ENCODE measurements at places on chromosomes 3 and 15.

DNA sequence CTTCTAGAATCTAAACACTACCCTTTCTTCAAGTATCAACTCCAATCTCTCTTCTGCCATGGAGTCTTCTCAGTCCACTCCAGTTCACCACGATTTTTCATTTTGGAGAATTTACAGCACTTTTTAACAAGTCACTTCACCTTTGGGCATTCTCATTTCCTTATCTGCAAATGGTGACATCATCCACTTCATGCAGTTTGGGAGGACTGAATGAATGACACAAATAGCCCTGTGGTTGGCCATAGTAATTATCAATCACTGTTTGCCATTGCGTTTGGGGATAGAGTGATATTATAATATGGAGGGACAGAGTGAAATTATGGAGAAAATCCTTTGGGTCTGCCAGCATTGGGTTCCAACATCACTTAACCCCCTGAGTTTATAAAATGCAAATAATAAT is 38.0 kb upstream of the TM4SF1 start:
- DNase-seq: no peak

DNA sequence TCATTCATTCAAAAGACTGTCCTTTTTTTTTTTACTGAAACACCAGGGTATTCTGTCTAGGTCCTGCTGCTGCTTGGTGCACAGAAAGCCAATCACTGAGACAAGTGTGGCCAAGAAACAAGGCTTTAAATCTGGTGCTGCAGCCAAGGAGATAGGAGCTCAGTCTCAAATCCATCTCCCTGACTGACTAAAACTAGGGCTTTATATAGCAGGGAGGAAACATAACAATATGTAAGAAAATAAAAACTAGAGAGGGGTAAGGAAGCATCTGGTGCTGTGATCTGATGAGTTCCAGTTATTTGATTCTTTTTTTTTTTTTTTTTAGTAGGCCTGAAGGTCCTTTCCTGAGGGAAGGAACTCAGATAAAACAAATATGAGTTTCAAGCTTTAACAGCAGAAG is 139.8 kb downstream of the ATG7 start:
- DNase-seq: no peak

DNA sequence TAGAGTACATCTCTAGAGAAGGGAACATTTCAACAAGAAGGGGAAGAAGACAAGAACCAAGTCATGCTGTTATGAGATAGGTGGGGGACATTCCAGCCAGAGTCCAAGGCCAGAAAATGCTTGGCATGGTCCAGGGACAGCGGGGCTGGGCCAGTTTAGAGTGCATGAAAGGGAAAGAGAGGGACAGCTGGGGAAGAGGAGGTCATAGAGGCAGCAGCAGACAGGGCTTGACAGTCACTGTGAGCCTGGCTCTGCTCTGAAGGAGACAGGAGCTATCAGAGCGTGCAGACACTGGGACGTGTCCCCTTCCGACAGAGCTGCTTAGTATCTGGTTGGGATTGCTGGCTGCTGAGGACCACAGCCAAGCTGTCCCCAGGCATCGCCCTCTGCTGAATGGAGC is 35.7 kb upstream of the PRR20G start:
- no peak for DNase-seq

- no peak for DNase-seq
Measured at GRCh38 chr15:31197497-31198414, 96.2 kb upstream of the TRPM1 start.

DNA sequence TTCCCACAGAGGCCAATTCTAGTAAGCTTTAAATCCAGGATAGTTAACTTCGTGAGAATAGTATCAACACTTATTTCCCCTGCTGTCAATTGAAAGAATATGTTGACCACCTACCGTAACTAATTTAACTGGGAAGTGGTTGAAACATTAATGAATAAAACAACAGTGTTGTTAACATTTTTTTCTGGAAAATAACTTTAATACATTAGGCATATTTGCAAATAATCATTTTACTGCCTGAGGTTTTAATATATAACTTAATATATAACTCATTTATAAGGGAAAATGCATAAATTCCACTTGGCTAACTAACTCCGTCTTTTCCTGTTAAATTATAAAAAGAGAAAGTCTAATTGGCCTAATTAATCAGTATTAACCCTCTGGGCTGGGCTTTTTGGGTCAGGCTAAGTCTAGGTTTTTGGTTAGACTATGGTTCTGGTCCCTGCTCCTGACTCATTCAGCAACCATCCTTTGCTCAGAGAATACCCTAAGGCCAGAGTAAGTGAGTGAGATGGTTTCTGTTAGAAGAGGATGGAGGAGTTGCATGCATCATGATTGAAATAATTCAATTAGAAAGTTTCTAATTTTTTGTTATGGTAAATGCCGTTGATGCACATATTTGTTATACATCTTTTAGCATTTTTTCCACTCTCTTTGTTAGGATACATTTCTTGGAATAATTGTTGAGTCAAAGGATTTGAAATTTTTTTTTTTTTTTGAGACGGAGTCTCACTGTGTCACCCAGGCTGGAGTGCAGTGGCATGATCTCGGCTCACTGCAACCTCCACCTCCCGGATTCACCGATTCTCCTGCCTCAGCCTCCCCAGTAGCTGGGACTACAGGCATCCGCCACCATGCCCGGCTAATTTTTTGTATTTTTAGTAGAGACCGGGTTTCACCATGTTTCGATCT is 10.8 kb upstream of the SKIL start:
- no peak for DNase-seq

DNA sequence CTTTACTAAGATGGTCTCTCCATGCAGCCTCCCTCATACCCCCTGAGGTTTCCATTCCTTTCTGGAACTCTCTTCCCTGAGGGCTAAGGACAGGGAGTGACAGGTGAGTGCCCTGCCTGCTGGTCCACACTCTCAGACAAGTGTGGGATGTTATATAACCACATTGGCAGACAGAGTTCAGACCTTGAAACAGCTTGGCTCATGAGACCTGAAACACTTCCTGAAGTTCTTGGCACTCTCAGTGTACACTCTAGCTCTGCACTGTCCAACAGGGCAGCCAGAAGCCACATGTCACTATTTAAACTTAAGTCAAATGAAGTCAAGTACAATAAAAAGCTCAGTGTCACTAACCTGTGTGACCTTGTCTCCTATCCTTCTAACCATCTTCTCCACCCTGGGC is 188.5 kb downstream of the ZNF621 start:
- no peak for DNase-seq

DNA sequence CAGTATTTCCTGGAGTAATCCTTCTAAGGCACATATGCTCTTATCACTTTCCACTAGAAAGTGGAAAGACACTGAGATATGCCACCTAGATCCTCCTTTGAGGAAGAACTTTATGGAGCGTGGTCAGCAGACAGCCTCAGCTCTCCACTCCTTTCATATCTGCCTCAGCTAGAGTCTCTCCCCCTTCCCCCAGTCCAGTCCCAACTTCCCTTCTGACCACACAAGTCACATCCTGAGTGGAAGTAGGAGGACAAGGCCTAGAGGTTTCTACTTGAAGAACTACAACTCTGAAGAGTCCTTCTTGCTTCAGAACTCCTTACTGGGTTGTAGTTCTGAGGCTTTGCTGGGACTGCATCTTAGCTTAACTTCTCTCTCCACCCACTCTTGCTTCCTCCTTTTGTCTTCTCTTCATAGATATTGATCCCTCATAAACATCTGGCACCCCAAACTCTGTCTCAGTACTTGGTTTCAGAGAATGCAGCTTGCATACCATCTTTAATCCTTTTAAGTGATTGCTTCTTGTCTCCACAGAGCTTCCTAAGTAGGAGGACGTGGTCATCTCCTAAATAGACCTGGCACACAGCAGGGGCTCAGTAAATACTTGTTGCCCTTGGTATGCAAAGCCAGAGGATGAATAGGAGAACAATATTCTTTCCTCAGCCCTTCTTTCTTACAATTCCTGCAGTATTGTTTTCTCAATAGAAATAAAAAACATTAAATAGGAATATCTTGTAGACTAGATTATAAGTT is 109.6 kb downstream of the OXSM start:
- DNase-seq: no peak

DNA sequence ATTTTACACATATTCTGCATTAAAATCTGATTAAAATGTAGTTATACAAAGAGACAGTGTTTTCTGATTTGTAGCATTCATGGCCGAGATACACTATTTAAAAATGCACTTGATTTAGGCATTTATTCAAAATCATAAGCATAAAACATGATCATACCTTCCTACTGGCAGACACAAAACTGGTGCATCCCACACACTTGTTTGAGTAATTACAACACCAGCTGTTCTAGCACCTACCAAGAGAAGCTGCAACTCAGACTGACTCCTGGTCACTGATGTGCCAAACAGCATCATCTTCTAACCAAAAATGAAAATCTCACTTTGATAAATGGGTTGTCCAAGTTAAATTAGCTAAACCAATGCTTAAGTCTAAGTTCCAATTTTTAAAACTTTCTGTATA is 262.7 kb upstream of the NSMCE3 start:
- DNase-seq: no peak

DNA sequence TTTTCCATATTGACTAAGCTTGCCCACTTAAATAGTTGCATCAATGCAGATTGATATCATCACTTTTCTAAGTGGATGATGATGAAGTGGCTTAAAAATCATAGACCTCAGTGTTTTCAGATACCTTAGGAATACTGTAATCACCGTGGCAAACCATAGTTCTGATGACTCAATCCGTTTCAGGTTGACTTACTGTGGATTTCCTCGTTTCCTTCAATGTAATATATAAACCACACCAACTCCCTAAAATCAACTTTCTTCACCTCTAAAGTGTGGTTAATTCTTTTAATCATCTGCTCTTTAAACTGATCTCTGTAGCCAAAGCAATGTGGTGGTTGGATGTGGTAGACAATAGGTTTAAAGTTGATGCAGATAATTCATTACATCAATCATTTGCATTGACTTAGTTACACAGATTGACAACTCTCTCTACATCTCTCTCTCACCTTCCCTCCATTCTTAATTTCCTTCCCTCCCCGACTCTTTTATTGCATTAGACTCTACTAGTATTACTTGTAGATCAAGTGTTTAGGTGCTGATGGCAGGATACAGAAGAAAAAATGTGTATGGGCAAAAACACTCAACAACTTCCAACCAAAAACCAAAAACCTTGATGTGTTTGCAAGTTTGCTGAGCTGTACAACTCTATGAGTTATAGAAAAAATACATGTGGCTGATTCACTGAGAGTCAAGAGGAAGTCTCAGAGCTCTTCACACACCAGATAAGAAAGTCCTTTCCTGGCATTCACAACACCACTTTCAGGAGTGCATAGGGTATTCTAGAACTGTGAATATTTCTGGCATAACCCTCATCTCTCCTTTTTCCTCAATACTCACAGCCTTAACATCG is 243.5 kb downstream of the NFKBIZ start:
- DNase-seq: no peak

DNA sequence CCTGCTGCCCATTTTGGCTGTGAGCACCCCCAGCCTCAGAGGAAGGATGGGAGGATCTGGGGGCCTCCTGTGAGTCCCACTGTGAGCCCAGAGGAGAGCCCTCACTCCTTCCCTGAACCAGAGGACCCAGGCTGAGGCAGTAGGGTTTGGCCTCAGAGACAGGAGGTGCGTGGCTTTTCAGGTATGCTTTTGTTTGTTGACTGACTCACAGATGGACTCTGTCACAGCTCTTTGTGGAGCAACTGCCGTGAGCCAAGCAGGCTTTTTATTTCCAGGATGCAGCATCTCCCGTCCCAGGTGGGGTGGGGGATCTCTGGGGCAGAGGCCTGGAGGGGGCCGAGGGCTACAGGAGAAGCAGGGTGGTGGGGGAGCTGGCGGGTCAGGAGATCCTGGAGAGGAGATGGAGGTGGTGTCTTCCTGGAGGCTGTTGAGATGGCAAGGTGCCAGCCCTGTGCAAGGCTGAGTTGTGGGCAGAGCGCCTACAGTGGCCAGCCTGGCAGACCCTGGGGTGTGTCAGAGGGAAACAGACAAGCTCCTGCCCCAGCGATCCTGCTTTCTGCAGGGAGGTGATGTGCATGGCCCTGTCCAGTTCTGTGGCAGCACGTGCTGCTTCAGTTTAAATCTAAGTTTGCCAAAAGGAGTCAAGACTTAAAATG is 24.0 kb downstream of the PLXNA1 start:
- no peak for DNase-seq

GRCh38 chr3:30290479-30290878 is 315.9 kb upstream of the TGFBR2 start:
- DNase-seq: no peak

GRCh38 chr3:37087870-37088269 is 86.5 kb downstream of the LRRFIP2 start:
- no peak for DNase-seq

DNA sequence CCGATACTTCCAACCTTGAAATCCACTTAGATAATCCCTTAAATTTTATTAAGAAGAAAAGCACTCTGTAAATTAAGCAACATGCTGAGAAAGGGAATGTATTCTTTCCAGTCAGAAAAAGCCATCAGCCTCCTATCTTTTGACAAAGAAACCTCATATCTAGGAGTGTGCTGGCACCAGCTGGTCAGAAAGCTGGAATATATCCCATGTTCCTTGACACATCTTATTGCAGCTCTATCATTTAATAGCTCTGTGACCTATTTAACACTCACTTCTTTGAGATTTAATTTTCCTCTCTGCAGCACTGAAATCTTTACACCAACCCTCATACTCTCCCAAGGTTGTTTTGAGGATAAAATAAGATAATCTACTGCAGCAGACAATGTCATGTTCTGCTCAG is 30.4 kb upstream of the CAPN7 start:
- no peak for DNase-seq

DNA sequence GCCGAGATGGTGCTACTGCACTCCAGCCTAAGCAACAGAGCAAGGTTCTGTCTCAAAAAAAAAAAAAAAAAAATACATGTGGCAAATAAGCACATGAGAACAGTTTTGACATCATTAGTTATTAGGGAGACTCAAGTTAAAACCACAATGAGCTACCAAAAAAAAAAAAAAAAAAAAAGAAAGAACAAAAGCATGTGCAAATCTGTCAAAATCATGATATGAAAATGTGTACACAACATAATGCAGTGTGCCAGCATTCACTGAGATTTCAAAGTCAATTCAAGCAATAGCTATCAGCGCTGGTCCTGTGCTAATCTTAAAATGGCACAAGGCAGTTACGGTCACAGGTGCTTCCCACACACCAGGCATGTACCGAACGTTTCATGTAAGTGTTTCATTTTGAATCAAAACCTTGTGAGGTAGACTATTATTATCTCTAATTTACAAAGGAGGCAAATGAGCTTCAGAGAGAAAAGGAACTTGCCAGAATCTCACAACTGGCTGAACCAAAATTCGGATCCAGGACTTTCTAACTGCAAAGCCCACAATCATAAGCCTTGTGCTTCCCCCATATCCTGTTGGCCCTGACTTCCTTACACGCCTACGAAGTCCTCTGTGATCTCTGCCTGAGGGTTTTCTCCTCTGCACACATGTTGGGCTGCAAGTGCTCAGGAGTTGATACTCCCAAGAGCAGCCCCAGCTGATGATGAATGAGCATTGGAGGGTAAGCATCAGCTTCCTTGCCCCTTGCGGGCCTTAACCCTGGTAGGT is 200.1 kb upstream of the PROK2 start:
- DNase-seq: no peak

GRCh38 chr3:107377151-107377550 is at the start of gene CCDC54:
TSS of gene CCDC54 (plus strand) at chr3:107377439. CDS start at chr3:107377588, 149 bp downstream.
- DNase-seq: no peak

DNA sequence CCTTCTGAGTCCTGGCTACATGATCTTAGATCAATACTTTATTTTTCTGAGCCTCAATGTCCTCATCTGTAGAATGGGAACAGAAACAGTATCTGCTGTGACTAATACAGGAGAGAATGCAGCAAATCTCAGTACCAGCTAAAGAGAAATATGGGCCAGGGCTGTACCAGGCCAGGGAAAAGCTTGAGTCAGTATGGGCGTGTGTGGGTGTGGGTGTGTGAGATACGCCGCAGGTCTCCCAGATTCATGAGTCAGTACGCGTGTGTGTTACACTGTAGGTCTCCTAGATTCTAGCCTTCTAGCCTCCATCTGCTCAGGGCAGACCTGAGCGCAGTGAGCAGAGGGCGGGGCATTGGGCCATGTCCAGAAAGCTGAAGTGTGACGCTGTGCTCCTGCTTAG is 15.2 kb downstream of the GNAI2 start:
- no peak for DNase-seq
